ENCODE measurements at places on chromosomes 2 and 18.

- no peak for DNase-seq
These were observed 160.9 kb downstream of the FBXO15 start for GRCh38 chr18:73986711-73987110.

DNA sequence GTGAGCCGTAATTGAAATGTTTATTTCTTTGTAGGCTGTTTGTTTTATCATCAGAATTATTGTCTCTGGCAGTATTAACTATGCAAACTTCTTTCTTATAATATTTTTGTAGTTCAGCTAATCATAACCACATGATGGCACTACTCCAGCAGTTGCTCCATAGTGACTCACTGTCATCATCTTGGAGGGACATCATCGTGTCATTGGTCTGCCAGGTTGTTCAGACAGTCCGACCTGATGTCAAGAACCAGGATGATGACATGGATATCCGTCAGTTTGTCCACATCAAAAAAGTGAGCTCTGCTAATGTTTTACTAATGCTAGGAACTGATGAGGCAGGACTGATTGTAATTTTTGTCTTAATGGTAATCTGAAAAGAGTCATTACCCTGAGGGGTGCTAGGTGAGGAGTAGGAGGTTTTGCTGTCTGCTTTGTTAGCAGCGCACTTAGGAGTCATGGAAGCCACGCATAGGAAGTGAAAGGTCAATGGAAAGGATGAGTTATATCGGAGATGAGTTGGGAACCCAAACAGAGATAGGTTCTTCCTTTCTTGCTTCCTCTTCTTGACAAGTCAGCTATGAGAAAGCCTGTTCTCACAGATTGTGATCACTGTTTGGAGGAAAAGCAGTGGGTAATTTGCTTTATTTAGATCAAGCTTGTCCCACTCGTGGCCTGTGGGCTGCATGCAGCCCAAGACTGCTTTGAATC lies 49.2 kb downstream of the PIKFYVE start:
- DNase-seq = no peak

DNA sequence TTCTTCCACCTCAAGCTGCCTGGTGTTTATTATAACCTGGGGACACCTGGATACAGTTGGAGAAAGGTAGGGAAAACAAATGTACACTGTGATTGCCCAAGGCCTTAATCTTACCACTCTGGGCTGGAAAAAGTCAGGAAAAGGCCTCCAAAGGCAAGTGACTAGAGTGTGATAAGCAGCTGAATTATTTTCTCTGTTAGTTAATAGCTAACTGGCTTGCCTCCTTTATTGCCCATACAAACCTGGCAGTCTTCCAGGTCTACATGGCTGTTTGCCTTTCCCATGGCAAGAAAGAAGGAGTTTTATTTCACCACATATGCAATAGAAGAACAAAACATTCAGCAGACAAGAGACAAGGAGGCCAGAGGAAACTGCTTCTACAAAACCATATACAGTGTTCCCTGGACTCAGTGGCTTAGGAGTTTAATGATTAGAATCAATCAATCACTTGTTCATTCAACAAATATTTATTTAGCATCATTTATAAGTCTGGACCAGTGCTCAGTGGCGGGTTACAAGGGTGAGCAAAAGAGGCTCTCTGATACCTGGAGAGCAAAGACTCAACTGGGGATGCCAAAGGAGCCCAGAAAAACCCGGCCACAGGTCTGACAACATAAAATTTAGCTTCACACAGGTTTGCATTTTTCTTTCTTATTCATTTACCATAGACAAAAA lies 27.5 kb upstream of the SUCLG1 start:
- DNase-seq = no peak

DNA sequence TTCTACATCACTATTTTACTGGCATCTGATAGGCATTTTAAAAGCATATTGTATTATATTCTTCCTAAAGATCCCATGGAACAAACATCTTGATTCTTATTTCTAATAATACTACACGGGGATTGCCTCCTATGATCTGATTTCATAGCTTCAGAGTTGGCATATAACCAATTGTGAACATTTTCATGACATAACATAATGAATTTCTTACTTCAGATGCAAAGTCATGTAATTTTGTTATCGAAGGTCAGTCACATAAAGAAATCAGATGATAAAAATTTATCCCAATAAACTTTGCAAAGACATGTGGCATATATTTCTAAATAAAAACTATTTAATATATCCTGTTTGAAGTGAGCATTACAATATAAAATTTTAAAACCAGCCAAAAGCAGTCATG lies 93.3 kb downstream of the COL5A2 start:
- no peak for DNase-seq

GRCh38 chr2:113848758-113849415 lies 41.0 kb upstream of the ACTR3 start:
- DNase-seq = no peak

GRCh38 chr2:317501-318424 lies 29.9 kb upstream of the ALKAL2 start:
- peak; percentile 16 for DNase-seq

DNA sequence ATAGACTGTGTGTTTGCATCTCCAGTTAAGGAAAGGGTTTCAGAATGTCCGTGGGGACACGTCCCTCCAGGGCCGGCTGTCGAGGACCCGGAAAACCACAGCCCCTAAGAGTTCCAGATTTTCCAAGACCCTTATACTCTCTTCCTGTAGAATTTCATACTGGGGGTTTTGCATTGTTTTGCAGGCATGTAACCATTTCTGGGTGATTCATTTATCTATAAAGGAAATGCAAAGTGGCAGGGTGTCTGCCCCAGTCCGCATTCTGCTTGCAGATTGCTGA lies 8.5 kb downstream of the SP9 start:
- DNase-seq = no peak

DNA sequence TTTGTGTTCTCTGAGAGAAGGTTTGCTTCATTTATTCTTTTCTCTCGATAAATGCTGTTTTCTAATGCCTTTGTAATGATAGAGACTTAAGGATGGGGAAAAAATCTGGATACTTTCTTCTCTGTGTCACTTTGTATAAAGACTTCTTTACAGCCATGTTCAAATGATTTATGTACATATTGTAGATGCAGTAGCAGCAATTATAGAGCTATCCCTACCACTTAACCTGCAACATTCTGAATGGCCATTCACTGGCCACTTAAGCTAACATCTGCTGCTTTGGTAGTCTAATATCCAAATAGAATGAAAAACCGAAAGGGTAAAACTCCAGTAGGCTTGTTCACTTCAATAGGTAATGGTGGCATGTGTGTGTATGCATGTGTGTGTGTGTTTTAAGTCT lies 97.8 kb downstream of the CSRNP3 start:
- no peak for DNase-seq

GRCh38 chr2:239136762-239137161 lies 264.1 kb downstream of the HDAC4 start:
- no peak for DNase-seq

GRCh38 chr2:6841537-6842287 lies 24.0 kb downstream of the CMPK2 start:
- no peak for DNase-seq

DNA sequence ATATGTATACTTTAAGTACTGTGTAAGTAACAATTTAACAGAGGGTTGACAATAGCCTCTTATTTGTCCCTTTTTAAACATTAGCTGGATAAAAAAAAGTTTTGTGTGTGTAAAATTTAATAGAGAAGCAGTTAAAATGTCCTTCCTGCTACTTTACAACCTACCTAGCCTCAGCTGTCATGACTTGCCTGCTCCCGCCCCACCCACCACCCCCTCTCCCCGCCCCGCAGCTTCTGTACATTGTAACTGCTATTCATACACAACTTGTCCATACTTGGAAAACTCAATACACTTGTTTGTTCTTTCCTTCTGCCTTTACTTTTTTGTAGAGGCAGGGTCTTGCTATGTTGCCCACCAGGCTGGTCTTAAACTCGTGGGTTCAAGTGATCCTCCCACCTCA lies 19.5 kb downstream of the RELCH start:
- no peak for DNase-seq

- DNase-seq = no peak
These were observed 1.1 kb upstream of the RPL37A start for GRCh38 chr2:216497382-216498069.

GRCh38 chr2:222174450-222174849 lies 124.3 kb downstream of the PAX3 start:
- DNase-seq = no peak
